HAP-1 (cell line): ENCODE measurements at places on chromosomes 12 and 14.

DNA sequence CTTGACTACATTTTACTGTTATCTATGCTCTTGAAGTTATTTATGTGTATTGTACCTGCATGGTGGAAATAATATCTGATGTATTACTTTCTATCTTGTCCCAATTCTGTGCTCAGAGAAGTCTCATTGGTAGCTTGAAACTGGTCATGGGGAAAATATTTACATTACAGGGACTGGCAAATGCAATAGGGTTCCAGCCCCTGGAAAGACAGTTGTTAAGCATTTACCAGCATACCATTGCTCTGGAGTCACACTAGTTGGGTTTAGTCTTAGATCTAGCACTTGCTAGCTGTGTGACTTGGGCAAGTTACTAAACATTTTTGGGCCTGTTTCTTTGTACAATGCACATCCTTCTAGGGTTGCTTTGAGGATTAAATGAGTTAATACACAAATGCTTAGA, 86.3 kb upstream of the NRXN3 start:
- no peak for DNase-seq

GRCh38 chr14:68343534-68344118, 449.2 kb downstream of the ZFP36L1 start:
- DNase-seq: no peak

- DNase-seq: no peak
Observed at GRCh38 chr12:85690146-85690545, 146.1 kb downstream of the RASSF9 start.

GRCh38 chr12:122978507-122978955, 1.9 kb upstream of the ARL6IP4 start:
- DNase-seq: no peak

- no peak for DNase-seq
Observed at GRCh38 chr12:1189163-1189562, 198.1 kb downstream of the ERC1 start.

DNA sequence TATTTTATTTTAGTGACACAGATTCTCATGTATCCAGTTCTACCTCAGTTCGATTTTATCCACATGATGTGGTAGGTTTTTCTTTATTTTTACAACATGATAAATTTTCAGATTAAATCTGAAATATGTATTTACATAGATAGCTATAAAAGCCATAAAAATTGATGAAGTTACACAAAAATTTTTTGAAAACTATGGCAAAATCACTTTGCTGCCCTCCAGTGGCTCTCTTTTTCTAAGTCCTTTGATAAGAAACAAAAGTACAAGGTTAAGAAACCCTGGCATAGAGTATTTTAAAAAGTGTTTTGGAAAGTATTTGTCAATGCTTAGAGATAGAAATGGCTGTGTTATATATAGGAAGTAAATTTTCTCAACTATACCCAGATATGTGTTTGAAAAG, 104.2 kb downstream of the PCNX1 start:
- DNase-seq: no peak

DNA sequence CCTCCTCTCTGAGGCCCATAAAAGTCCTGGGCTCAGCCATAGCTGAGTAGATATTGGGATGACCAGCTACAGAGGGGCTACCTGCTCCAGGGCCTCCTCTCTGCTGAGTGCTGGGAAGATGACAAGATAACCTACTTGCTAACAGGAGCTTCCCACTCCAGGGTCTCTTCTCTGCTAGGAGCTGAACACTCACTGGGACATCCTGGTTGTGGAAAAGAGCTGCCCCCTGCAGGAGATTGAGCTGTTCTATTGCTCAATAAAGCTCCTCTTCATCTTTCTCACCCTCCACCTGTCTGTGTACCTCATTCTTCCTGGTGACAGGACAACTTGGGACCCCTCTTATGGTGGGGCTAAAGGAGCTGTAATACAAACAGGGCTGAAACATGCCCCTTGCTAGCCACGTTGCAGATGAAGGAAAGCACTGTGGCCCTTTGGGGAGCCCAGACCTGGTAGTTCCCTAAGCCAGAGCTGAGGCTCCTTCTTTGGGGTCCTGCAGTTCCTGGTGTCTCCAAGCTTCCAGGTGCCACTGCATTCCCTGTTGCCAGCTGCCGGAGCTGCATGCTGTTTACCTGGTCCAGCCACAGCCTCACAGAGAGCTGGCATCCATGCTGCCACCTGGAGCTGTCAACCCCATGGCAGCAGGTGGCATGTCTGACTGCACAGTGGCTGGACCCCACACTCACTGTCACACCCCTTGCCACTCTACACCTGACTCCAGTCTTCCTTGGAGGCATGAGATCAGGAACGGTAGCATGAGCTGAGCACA, 598.5 kb upstream of the LMO3 start:
- no peak for DNase-seq

DNA sequence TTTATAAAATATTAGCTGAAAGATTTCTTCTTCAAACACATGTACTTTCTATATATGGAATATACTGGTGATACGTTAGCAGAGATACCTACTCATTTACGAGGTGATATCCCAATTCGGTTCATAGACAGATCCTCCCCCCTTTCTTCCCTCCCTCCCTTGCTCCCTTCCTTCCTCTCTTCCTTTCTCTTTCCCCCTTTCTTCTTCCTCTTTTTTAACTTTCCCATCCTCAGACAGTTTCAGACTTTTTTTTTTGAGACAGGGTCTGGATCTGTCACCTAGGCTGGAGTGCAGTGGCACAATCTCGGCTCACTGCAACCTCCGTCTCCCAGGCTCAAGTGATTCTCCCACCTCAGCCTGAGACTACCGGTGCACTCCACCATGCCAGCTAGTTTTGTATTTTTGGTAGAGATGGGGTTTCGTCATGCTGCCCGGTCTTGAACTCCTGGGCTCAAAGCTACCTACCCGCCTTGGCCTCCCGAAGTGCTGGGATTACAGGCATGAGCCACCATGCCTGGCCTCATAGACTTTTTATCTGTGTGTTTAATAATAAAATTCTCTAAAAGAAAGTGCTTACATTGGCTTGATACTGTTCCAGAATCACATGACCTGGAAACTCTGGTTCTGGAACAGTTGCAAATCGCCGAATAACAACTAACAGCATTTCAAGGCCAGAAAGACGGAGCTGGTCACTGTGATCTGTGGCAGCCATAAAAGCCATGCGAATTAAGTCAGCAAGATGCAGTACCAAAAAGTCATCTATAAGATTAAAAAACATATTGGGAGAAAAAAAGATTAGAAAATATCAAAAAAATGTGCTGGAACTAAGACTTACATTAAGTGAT, 99.2 kb downstream of the HEATR5A start:
- no peak for DNase-seq

GRCh38 chr12:113016796-113017195, 38.5 kb downstream of the OAS2 start:
- no peak for DNase-seq

- DNase-seq: no peak
Observed at GRCh38 chr14:104982548-104983230, 2.9 kb upstream of the CLBA1 start.

DNA sequence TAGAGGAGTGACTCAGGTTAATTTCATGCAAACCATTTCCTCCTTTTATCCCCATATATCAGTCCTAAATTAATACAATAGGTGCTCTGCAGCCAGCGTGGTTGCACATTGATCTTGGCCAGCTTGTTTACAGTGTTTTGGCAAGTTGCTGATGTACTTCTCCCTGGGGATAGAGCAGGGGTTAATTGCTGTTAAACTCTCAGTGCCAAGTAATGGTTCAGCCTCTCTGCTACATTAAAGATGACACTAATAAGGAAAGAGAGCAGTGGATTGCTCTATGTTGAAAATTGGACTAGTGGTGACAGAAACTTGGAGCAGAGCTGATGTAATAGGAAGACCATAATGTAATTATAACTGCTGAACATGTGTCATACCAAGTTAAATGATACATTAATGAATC, 717.5 kb downstream of the RERGL start:
- no peak for DNase-seq
